ENCODE measurements at places on chromosomes 4 and X. TPM values are rescaled to one million over a fixed set of nuclear protein-coding genes. Genes with fewer than 3 reads are reported as not detected.
A peak's percentile ranks its signal among the peaks of the same experiment; 100 is the strongest.

Gene PFKFB1
- 3.1 TPM for total RNA-seq

Gene CNKSR2
- total RNA-seq = 4.9 TPM

DNA sequence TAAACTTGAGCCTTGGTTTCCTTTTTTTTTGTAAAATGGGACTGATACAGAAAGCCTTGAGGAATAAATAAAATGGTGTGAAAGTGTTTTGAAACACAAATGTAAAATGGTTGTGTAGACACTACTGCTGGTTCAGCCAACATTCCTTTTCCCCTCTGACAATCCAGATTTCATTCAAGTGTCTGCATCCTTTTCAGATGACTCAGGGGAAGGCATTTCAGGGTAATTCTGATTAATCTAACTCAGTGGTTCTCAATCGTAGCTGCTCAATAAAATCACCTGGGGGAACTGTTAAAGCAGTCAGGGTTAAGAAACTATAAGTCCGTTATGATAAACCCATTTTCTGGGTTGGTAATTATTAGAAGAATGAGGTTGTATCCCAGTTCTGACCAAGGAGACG is 4.6 kb downstream of the ARHGAP10 start:
- no peak for DNase-seq

GRCh38 chrX:153779891-153780677 is 757 bp upstream of the SRPK3 start:
- no peak for DNase-seq

- no peak for DNase-seq
These were observed 53.2 kb downstream of the SPRY1 start for GRCh38 chr4:123449780-123450179.

- DNase-seq = peak; percentile 64
These were observed 17.0 kb downstream of the NELFA start for GRCh38 chr4:1991596-1992434.

- no peak for DNase-seq
These were observed 25.0 kb downstream of the MFAP3L start for GRCh38 chr4:170001011-170001744.

- DNase-seq = no peak
These were observed 79.6 kb downstream of the SMIM20 start for GRCh38 chr4:25993395-25994185.

DNA sequence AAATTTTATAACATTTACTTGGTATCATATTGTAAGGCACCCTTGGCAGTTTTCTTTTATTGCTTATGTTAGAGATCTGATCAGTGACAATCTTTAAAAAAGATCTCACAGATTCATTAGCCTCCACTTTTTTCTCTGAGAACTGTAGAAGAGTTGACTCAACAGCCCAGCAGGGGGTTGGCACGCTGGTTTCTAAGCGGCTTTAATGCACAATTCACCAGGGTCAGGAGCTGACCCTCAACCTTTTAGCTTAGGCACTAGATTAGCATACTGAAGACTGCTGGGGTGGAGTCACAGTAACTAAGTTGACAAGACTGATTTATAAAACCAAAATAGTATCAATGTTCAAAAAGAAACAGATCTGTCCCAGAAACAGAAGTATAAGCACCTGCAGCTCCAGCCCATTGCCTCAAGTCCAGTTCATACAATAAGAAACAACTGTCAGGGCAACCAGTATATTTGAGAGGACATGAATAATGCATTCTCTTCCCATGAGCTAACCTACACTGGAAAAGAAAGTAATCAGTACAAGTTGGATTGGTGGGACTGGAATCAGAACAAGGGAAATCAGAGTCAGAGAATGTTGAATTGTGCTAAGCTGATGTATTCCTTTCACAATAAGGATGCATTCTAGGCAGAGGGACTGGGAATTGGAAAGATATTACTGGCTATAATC is 77.6 kb downstream of the PDE5A start:
- no peak for DNase-seq

DNA sequence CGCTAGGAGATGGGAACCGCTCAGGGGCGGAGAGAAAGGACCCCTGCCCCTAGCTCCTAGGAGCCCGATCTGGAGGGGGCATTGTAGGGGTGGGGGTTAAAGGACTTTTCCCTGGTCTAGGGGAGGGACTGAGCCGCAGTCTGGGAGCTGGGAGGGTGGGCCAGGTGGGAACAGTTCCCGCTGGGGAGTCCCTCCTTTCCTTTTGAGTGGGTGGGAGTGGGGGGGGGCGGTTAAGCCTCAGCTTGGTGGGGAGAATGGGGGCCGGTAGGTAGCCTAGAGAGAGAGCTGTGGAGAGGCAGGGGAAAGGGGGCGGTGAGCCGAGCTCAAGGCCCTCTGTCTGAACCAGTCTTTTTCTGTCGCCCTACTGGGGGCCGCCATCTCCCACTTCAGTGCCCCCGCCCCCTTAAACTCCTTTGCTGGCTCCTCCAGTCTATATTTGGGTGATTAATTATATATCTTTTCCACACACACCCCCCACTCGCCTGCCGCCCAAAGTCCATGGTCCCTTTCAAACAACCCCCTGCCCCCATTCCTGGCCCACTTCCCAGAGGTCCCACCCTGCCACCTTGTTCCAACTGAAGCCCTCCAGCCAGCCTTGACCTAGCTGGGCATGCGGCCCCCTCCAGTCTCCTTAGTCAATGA is 822 bp downstream of the ZNF275 start:
- DNase-seq = no peak

DNA sequence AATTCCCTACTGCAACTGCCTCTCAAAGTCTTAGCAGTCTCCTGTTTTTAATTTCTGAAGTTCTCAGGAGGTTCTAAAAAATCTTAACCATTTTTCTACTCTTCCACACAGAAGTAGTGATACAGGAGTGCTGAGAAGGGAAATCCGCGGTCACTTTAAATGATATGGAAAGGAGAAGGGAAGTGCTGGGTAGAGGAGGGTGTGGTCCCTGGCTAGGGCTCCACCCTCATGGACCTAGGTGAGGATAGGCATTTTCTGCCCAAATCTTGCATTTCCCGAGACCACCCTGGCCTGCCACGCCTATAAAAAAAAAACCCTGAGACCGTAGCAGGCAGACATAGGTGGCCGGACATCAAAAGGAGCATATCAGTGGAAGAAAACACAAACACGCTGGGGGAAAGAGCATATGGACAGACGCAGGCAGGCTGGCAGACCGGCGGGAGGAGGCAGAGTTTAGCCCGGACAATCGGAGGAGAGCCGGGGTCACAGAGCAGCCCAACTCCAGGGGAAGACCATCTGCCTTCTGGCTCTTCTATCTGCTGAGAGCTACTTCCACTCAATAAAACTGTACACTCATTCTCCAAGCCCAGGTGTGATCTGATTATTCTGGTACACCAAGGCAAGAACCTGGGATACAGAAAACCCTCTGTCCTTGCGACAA is 85.7 kb downstream of the POU3F4 start:
- no peak for DNase-seq

Gene PLP2
- 27.8 TPM for total RNA-seq

Gene TMEM271
- not detected for total RNA-seq

Gene SPANXA1
- total RNA-seq = not detected

DNA sequence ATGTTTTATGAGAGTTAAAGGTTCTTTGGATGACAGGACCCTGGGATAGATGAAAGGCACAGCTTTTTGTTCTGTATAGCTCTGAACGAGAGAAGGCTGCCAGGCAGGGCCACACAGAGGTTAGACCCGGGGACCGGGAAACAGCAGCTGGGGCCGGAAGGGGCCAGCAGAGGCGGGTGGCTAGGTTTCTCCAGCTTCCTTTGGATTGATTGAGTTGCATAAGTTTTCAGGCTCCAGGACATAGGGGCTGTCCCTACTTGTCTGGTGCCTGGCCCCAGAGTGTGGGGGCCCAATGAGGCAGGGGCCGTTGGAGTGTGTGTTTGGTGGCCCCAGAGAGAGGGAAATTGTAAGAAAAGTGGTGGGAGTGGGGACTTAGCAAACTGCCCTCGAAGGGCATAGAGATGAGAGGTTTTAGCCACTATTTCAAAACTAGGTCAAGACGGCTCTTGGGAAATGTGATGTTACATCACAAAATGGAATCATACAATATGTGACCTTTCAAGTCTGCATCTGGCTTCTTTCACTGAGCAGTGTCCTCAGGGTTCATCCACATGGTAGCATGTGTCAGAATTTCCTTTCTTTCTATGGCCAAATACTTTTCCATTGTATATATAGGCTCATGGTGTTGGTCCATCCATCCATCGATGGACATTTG is 3.7 kb downstream of the ZFP92 start:
- DNase-seq = no peak

GRCh38 chr4:179880756-179881155 is 2362.4 kb upstream of the TENM3 start:
- DNase-seq = no peak

Gene SPANXD
- total RNA-seq = not detected

Gene UGT2B11
- total RNA-seq = not detected

GRCh38 chr4:61517144-61517543 is 317.0 kb downstream of the ADGRL3 start:
- DNase-seq = no peak

DNA sequence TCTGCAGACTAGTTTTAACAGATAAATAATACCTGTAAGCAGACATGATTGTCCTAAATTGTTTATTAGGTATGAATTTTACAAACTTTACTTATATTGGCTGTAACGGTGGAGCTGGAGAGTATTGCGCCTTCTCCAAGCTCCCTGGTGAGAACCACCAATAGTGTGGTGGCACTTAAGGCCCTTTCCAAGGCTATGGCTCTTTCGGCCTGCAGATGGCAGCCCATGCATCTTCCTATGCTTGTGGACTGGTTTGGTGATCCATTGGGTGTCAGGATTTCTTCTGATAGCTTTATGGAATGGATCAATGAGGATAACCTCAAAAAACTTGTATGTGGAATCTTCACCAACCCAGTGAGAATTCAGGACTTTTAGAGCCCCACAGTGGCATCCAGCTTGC is 7.8 kb downstream of the LARP1B start:
- no peak for DNase-seq

DNA sequence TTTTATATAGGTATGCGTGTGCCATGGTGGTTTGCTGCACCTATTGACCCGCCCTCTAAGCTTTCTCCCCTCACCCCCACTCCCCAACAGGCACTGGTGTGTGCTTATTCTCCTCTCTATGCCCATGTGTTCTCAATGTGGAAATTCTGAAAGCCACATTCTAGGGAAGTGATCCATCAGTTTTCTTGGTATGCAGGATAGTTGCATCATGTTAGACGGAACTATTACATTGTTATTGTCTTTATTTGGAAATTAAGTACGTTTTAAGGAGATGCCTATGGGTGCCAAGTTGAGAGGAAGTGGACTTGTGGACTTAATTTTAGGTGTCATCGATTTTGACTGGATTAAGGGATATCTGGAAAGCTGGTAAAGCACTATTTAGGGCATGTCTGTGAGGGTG is 204.6 kb downstream of the RBM46 start:
- no peak for DNase-seq

Gene MID2
- total RNA-seq = 28.5 TPM

GRCh38 chr4:120545391-120545790 is 377.1 kb downstream of the PRDM5 start:
- no peak for DNase-seq

Gene HADH
- 77.7 TPM for total RNA-seq

Gene NRK
- total RNA-seq = 2.6 TPM

DNA sequence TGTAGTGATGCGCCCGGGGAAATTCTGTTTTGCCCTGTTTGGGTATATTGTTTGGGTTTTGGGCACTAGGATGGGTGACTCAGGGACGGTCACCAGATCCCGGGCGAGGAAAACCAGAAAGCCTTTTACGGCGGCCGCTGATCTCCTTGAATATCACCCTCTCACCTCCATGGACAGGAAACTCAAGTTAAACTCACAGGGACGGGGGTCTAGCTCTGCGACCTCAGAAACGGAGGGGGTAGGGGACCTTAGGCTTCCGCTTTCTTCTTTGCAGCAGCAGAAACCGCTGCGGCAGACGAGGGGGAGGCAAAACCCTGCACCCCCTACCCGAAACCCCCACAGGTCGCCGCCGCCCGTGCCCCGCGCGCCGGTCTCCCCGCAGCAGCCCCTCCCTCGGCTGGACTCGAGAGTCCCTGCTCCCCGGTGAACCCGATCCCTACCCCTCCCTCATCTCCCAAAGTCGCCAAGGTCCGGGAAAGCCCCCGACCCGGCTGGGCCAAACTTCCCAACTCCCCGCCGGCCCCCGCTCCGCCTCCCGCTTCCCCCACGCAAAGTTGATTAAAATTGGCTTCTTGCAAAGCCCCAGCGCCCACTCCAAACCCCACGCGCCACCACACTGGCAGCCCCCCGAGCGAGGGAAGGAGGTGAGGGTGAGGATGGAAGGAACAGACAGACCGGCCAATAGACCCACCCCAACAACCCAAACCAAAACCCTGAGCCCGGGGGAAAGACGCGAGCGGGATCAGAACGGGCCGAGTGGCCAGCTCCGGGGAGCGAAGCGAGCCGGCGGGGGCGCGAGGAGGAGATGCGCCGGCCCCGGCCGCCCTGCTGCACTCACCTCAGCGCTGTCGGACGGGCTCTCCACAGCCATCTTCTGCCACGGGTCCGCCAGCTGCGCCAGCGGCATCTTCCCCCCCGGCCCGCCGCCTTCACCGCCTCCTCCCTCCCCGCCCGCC is 705 bp downstream of the RPS6KA3 start:
- no peak for DNase-seq

GRCh38 chrX:1528884-1529203 is 8.1 kb downstream of the P2RY8 start:
- no peak for DNase-seq

GRCh38 chrX:68652326-68653170 is 5.1 kb downstream of the STARD8 start:
- no peak for DNase-seq

DNA sequence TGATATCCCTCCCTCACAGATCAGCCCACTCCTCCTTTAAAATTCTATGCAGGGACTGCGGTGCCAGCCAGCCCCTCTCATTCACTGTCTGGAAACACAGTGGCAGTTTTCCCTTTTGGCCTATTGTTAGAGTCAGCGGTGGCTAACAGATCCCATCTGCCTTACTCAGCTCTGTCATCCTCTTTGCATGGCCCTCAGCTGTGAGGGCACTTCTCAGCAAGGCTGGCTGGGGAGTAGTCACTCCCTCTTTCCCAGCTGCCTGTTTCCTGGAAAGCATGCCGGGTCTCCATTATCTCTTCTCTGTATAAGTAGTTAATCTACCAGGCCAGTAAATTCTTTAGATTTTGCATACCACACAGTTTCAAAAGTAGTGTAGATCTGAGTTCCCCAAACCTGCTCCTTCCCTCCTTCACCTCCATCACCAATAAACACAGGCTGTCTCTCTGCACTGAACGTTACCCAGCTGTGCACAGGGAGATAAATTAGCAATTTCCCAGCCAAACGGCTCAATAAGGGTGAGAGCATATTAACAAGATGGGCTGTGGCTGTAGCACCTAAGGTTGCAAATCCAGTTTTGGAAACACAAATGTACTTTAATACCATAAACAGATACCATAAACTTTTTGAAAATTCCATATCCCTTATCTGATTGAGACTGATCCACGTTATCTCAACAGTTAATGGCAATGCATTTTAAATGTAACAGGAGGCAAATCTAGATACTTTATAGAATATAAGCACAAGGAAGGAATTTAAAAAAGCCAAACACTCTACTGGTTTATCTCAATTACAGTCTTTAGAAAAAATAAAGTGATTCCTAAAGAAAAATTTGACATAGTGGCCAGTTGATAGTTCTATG is 229.3 kb downstream of the ANKRD50 start:
- DNase-seq = no peak

GRCh38 chr4:184775854-184776555 is 42.1 kb upstream of the CENPU start:
- DNase-seq = no peak

Gene RPL10
- total RNA-seq = 8,496 TPM

- DNase-seq = no peak
These were observed 23.9 kb downstream of the ARHGAP36 start for GRCh38 chrX:131081772-131082740.

GRCh38 chrX:17669891-17670290 is 67.4 kb upstream of the SCML1 start:
- DNase-seq = no peak

- no peak for DNase-seq
These were observed 165.4 kb upstream of the LDB2 start for GRCh38 chr4:17063888-17064287.
